ENCODE measurements at places on chromosomes 1 and 21.

DNA sequence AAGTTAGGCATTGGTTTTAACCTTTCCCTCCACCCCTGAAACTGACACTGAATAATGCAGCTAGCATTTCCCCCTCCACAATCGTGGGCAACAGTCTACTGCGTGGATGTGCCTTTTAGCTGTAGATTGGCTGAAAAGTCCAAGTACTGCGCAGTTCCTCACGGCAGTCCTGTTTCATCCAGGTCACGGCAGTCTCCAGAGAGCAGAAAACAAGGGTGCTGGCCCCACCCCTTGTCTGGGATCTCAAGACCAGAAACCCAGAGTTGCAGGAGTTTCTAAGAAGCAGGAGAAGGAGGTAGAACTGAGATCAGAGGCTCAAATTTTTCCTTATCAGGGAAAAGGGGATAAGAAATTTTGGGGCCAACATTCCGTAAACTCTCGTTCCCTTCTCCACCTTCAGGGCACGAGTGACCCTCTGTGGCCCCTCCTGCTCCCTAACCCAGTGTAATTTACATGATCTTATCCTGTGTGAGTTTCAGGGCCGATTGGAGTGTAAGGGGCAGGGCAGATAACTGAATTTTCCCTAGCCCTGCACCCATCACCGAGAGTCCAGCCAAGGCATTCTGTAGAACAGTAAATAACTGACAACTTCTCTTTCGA, 25.9 kb upstream of the PLA2G2C start:
- no peak overlapping the region for H3K4me3 ChIP-seq
- peak overlapping the region; percentile 66 for H3K27ac ChIP-seq
- H3K4me1 ChIP-seq, result peaks cover 15% of the 10 kb centered on the region
- H3K27me3 ChIP-seq, result no peaks in the 10 kb centered on the region
- DNase-seq, result no peak
- H3K36me3 ChIP-seq, result no peaks in the 10 kb centered on the region

DNA sequence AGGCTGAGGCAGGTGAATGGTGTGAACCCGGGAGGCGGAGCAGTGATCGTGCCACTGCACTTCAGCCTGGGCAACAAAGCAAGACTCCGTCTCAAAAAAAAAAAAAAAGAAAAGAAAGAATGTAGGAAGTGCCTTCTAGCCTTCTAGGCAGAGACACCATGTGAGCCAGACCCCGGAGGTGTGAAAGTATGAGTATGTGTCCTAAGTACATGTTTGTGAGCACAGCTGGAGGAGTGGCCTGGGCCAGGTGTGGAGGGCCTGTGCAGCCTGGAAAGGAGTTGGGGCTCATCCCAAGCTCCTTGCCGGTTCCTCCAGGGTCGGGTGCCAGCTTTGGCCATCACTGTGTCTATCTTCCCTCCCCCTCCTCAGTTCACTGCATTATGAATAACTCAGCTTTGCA, 13.0 kb downstream of the SOX13 start:
- no peak overlapping the region for H3K4me3 ChIP-seq
- no peak overlapping the region for H3K27ac ChIP-seq
- H3K4me1 ChIP-seq, result peaks cover 38% of the 10 kb centered on the region
- H3K36me3 ChIP-seq, result no peaks in the 10 kb centered on the region

DNA sequence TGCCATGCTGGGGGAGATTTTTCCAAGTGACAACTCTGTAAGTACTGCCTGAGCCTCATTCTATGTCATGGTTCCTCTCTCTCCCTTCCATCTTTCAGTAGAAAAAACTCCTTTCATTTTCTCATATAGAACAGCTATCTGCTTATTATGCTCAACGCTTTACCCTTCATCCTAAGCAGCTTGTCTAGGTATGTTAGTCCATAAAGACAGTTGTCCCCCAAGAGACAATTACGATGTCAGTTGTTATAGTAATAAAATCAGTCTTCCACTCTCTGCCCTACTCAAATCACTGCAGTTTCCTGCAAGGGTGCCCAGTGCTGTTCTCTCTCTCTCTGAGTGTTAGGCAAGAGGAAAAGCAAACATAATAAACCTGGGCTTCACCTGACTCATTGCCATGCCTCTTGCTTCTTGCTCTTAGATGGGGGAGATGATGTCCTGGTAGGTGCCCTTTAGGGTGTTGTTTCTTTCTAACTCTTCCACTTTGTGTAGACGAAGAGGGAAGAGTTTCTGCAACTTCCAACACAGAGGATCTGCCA, 59.4 kb downstream of the PAPPA2 start:
- no peak overlapping the region for H3K27ac ChIP-seq
- no peaks in the 10 kb centered on the region for H3K27me3 ChIP-seq

GRCh38 chr1:167722152-167722869, 529 bp downstream of the MPZL1 start:
- DNase-seq, result no peak
- H3K27ac ChIP-seq, result peak overlapping the region; percentile 85
- peak overlapping the region; percentile 98 for H3K4me3 ChIP-seq
- no peaks in the 10 kb centered on the region for H3K36me3 ChIP-seq

- H3K4me1 ChIP-seq, result no peaks in the 10 kb centered on the region
- no peaks in the 10 kb centered on the region for H3K36me3 ChIP-seq
- no peak overlapping the region for H3K27ac ChIP-seq
- no peaks in the 10 kb centered on the region for H3K27me3 ChIP-seq
These were observed 12.8 kb downstream of the GRIK3 start for GRCh38 chr1:37021502-37021901.

DNA sequence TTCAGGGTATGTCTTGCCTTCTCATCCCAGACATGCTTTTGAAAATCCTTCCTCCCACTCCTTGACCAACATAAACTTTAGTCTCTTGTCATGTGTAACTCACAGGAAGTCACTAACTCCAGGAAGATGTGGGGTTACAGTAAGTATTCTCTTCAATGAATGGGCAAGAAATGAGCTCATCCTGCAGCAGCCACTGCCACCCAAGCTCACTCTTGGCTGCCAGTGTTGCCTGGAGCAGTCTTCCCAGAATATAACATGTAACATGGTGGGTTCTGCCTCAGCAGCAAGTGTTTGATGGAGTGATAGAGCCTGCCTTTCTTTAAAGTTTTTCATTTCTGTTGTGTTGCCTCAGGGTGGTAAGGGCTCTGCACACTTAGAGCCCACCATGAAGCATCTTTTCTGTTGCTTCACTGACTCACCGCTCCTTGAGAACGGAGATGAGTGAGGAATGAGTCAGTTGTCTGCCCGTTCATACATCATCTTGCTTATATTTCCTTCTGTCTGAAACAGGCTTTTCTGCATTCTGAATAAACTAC, 187.0 kb downstream of the TPR start:
- H3K4me3 ChIP-seq, result no peak overlapping the region
- no peaks in the 10 kb centered on the region for H3K27me3 ChIP-seq
- no peaks in the 10 kb centered on the region for H3K36me3 ChIP-seq

GRCh38 chr1:182666706-182667105, 17.7 kb downstream of the RGS8 start:
- H3K27me3 ChIP-seq, result no peaks in the 10 kb centered on the region
- H3K4me3 ChIP-seq, result no peak overlapping the region
- no peak for DNase-seq
- H3K36me3 ChIP-seq, result no peaks in the 10 kb centered on the region

DNA sequence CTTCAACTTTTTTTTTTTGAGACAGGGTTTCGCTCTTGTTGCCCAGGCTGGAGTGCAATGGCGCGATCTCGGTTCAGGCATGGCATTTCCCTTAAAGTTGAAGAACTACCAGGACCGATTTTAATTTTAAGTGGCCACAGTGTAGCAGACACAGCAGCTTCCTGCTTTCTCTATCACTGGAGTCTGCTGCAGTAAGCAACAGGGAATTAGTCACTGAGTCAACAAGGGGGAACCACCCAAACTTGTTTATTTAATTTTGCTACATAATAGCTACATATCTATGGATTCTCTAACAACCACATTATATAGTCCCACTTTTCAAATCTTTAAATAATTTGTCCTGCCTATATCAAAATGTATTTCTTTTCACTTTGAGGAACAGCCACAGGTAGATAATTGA, 12.5 kb upstream of the TNNI3K start:
- H3K27me3 ChIP-seq, result no peaks in the 10 kb centered on the region
- no peak overlapping the region for H3K27ac ChIP-seq
- no peaks in the 10 kb centered on the region for H3K4me1 ChIP-seq
- no peak overlapping the region for H3K4me3 ChIP-seq
- no peaks in the 10 kb centered on the region for H3K36me3 ChIP-seq
- no peak for DNase-seq

DNA sequence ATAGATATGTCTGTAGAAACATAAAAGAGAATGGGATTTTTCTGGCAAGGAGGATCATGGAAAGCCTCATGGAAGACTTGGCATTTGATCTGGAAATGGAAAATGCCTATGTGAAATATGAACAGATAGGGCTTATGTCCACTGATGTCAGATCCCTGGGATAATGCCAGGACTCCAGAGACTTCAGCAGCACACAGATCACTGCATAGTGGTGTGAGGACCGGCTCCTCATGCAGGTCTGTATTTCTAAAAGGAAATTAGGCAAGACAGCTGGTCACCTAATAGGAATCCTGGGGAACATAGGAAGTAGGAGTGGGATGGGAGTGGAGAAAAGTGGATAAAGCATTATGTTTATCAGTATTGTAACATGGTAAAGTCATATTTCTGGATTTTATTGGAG, 56.8 kb upstream of the IPO9 start:
- H3K27me3 ChIP-seq, result no peaks in the 10 kb centered on the region
- no peaks in the 10 kb centered on the region for H3K4me1 ChIP-seq
- peak; percentile 76 for DNase-seq
- no peaks in the 10 kb centered on the region for H3K36me3 ChIP-seq
- no peak overlapping the region for H3K27ac ChIP-seq

- no peaks in the 10 kb centered on the region for H3K36me3 ChIP-seq
- DNase-seq, result no peak
- peak overlapping the region; percentile 12 for H3K27ac ChIP-seq
- no peak overlapping the region for H3K4me3 ChIP-seq
These were observed 92.4 kb upstream of the RALGPS2 start for GRCh38 chr1:178632653-178633052.

DNA sequence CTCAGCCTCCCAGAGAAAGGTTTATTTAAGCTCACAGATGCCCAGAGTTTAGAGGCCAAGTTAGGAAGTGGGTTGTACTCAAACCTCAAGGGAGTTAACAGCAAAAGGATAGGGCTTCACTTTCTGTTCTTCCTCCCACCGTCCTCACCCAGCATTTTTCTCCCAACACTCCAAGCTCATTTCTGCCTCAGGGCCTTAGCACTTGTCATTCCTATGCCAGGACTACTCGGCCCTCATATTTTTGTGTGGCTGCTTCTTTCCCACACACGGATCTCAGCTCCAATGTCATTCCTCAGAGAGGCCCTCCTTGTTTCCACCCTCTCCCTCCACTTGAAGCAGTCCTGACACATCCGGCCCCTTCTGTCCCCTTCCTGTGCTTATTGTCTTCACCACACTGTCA, 12.9 kb downstream of the FAM43B start:
- peak; percentile 79 for DNase-seq
- H3K36me3 ChIP-seq, result no peaks in the 10 kb centered on the region
- H3K27me3 ChIP-seq, result no peaks in the 10 kb centered on the region
- no peaks in the 10 kb centered on the region for H3K4me1 ChIP-seq
- H3K4me3 ChIP-seq, result no peak overlapping the region
- H3K27ac ChIP-seq, result no peak overlapping the region
